Activated CD4-positive, alpha-beta T cell treated with anti-CD3 and anti-CD28 coated beads for 4 hours (primary cell): ENCODE measurements at places on chromosomes 16 and 17.

- no peak for DNase-seq
These were observed 95.2 kb upstream of the SEC14L1 start for GRCh38 chr17:77045441-77046041.

- DNase-seq, result no peak
These were observed 576.0 kb upstream of the HSBP1 start for GRCh38 chr16:83231729-83232128.

DNA sequence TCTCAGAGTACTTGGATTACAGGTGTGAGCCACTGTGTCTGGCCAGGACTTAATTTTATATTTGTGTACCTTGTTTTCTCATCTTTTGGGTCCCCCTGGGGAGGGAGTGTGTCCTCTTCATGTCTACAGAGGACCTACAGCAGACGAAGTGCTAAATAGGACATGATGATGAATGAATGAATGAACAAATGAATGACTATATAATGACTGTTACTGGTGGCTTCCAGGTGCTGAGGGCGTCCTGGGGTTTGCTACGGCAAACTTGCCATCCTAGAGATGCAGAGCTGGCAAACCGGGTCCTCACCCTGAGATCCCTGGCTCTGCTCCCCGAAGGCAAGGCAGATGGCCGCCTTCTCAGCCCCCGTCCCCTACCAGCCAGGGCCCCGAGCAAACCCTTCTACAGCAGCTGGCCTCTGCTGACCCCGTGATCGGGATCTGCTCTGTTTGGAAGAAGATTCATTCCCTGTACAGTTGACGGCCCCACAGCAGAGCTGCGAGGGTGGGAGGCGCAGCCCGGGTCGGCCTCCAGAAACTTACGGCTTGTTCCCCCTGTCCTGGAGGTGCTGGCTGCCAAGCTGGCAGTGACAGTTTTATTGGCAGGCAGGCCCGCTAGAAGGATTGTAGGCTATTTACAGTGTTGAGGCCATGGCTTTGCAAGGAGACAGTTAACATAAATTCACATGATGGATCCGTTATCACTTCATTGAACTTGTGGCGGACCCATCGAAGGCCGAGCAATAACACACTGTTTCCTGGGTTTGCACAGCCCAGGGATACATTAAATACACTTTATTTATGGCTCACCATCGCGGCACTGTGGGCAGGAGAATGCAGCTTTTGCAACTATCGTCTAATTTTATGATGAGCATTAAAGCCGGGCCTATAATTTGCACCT lies 197.7 kb upstream of the GSE1 start:
- no peak for DNase-seq

DNA sequence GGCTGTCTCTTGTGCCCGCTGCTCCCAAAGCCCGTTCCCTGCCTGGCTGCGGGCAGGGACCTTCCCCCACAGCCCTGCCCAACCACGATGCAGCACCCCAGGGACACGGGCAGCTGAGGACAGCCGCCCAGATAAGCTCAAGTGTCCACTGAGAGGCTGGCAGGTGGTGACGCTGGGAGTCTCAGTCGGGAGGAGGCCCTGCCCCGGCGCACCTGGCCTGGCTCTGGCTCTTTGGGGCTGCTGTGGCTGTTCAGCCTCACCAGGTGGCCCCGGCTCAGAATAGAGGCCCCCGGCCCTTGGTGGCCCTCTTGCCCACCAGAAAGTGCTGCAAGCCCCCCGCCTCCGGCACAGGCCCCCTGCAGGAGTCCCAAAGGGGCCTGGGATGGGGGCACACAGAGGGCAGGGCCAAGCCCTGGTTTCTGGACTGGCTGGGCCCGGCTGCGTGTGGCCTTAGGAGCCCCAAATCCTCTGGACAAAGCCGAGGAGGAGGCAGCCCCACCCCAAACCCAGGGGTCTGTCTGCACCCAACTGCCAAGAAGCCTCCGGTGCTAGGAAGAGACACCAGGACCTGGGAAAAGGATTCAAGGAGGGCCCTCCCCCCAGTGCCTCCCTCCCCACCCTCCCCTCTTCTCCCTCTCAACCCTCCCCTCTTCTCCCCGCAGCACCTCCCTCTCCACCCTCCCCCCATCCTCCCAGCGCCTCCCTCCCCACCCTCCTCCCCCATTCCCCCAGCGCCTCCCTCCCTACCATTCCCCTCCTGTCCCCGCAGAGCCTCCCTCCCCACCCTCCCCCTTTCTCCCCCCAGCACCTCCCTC lies 5.3 kb downstream of the NTHL1 start:
- no peak for DNase-seq

GRCh38 chr17:79413611-79414010 lies 197.2 kb downstream of the RBFOX3 start:
- no peak for DNase-seq

GRCh38 chr16:51431517-51432241 lies 280.6 kb upstream of the SALL1 start:
- no peak for DNase-seq

GRCh38 chr17:74011966-74012365 lies 191.5 kb upstream of the RPL38 start:
- no peak for DNase-seq

DNA sequence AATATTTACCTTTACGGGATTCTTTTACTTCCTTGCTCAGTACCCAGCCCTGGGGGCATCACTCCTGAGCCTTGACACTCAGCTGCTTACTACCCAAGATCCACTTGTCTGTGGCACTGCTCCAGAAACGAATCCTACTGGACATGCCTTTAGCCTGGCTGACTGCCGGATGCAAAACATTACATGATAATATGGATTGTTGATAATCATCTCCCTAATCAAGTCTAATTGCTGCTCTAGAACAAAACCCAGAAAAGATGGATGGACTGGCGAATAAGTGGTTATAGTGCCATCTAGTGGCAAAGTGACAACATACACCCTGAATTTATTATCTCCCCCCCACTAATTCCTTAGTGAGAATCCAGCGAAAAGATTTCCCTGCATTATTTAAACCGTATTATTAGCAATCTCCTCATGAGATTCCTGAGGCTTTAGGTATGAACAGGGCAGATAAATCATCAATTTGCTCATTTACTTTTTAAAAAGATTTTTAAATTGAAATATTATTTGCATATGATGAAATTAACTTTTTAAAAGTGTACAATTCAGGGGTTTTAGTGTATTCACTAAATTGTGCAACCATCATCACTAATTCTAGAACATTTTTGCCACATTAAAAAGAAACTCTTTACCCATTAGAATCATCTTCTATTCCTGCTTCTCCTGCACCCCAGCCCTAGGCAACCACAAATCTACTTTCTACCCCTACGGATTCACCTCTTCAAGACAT lies 61.6 kb downstream of the RGS9 start:
- DNase-seq, result peak; percentile 8

- no peak for DNase-seq
These were observed 2.9 kb upstream of the MYO1C start for GRCh38 chr17:1495265-1495989.

DNA sequence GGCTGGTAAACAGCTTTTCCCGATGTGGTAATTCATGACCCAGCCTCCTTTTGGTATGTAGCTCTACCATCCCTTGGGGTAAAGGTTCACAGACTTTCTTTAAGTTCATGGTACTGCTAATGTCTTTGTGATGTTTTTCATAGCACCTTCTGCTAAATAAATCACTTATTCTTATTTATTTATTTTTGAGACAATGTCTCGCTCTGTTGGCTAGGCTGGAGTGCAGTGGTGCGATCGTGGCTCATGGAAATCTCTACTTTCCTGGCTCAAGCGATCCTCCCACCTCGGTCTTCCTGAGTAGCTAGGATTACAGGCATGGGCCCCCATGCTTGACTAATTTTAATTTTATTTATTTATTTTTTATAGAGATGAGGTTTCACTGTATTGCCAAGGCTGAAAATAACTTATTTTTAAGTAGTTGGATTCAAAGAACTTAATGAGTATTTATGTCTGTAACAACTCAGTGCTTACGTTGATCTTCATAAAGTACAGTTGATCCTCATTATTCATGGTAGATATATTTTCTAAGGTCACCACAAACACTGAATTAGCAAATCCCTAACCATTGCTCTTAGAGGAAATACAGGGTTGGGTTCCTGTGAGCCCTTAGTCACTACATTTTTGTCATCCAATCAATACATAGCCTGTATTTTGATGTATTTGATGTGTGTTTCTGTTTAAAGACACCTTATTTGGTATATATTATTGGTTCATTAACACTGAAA lies 97.1 kb downstream of the SHISA9 start:
- DNase-seq, result no peak

- DNase-seq, result no peak
These were observed 1.4 kb downstream of the CARHSP1 start for GRCh38 chr16:8867216-8867931.

GRCh38 chr16:66082424-66082823 lies 284.1 kb upstream of the CDH5 start:
- DNase-seq, result no peak

DNA sequence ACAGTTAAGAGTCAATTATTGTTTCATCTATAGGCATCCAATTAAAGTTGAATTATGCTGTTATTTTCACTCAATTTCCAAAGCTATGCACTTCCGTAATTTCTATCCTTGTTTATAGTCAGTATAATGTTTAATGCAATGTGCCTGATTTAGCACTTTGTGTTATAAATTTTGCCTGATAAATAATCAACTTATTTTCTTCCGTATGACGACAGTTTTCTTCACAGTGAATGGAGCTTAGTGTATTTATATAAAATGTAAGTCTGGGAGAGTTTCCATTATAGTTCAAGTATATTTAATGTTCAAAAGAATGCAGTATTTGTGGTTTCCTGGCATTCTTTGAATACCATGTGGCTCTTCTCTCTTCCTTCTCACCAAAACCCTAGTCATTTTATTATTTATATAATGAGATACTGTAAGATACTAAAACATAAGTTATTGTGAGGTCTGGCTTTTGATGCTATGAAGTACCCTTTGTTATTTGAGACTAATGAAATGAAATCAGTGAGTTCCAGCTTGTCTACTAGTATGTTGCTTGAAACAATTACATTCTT lies 240.6 kb downstream of the PRKCA start:
- no peak for DNase-seq

DNA sequence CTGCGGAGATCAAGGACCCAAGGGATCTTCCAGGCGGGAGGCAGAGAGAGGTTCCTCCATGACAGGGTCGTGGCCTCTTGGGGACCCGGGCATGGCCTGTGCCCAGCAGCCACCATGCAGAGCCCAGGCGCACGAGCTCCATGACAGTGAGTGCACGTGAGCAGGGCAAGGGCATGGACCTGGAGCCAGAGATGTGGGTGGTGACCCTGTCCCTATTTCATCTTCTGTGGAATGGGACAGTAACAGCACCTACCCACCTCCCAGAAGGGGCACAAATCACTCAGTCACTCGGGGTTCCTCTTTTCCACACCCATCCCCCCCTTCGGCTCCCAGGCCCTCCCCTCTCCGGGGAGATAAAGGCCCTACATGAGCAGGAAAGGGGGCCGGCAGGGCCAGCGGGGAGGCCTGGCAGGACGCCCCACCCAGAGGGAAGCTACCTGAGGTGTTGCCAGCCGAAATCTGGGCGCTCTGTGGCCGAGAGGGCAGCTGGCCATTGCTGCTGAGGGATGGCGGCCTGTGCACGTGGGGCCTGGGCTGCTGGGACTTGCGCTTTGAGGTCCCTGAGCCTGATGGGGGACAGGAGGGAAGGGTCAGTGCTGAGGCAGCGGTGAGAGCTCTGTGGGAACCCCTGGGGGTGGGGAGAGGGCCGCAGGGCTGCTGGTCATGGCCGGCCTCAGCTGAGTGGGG lies 10.4 kb downstream of the UBALD2 start:
- DNase-seq, result no peak
